ENCODE measurements at places on chromosomes 13 and 19.

DNA sequence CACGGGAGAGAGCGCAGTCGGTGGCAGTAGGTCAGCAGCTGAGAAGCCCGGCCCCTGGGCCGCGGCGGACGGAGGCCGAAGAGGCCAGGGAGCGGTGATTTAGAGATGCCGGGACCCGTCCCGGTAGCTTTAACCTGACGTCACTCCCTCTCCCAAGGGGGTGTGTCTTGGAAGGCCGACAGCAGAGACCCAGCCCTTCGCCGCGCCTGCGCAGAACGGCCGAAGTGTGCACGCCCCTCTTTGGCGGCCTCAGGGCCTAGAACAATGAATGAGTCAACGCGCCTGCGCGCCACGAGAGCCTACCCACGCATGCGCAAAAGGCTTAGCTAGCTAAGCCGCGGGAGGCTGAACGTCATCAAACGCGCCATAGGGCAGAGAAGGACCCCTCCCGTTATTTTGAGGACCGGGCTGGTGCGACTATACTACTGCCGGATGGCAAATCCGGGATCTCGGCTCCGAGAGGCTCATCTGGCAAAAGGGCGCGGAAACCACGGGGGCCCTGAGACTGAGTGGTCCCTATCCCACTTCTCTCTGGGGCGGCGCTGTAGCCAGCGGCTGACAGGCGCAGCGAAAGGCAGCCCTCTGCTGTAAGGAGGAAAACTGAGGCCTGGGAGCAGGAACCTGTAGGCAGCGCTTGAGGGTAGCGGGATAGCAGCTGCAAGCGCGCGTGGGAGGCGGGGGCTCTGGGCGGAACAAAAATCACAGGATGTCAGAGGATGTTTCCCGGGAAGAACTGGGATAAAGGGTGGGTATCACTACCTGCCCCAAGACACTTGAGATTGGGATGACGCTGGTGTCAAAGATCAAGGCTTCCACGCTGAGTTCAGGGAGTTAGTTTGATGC is at the start of the genes IRGQ and ZNF576:
Gene IRGQ (minus strand): TSS at position 136 of the 843 bp plus-strand sequence. CDS start 796 bp downstream, outside the sequence.
Gene ZNF576 (plus strand): TSS at position 597 of the 843 bp plus-strand sequence. CDS start 514 bp downstream, outside the sequence.
- peak; percentile 100 for DNase-seq

DNA sequence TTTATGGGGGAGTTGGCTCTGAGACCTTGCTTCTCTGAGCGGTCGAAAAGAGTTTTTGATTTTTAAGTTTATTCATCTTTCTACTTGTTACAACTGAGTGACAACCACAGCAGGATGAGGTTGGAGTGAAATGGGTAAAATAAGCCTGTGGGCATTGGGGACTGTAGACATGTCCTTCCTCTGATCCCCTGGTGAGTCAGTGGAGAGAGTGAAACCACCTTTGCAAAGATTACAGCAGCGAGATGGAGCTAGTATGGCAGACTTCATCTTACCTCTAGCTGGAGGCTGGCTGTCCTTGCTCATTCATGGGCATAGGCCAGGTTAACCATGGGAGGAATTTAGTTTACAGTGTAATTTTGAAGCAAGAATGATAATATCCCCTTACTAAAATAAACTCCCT is 30.9 kb upstream of the PSG9 start:
- no peak for DNase-seq

DNA sequence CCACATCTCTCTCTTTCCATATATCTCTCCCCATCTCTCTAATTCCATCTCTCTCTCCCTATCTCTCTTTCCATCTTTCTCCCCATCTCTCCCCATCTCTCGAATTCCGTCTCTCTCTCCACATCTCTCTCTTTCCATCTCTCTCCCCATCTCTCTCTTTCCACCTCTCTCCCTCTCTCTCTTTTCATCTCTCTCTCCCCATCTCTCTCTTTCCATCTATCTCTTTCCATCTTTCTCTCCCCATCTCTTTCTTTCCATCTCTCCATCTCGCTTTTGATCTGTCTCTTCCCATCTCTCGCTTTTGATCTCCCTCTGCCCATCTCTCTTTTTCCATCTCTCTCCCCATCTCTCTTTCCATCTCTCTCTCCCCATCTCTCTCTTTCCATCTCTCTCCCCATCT is 25.6 kb downstream of the ADGRE3 start:
- DNase-seq, result no peak

DNA sequence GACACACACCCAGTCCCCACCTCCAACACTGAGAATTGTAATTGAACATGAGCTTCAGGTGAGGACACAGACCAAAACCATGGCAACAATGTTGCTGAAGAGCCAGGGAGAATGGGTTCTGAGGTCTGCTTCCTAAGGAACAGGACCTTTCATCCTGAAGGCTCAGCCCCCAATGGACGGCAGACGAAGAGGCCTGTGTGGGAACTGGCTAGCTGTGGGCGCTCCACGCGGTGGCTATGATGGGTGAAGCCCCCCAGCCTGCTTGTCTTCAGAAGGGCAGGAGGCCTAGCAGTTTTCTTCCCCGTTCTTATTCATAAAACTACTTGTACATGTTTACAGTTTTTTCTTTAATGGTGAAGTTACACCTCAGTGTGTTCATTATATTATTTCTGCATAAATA is 136.1 kb upstream of the SPACA7 start:
- no peak for DNase-seq

GRCh38 chr19:23801803-23802202 is 43.1 kb upstream of the ZNF681 start:
- DNase-seq, result no peak

DNA sequence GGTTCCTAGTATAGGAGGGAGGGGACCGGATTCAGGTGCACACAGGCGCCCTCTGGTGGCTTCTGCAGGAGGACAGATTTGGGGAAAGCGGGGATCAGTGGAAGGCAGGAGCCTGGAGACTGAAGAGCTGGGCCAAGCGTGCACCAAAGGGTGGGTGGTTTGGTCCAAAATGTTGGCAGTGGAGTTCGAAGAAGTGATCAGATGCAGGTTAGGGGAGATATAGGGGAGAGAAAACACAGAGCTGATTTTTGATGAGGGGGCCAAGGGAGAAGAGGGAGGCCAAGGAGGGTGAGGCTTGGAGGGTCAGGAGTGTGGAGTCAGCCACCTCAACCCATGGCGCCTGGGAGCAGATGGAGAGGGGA is 6.8 kb upstream of the CARM1 start:
- peak; percentile 92 for DNase-seq

DNA sequence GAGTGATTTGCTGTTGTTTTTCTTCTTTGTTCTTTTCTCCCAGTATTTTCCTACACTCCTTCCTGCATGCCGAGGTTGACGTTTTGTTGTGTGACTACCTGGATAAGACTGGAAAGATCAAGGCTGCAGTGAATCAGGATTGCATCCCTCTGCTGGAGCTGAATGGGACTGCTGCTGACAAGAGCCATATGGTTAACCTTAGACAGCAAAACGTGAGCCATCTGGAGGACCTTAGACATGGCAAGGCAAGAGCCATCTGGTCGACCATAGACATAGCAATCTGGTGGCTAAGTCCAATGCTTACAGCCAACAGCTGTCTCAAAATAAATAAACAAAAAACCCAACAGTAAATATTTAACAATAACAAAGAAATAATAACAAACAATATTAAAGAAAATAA is 42.6 kb upstream of the ZNF91 start:
- no peak for DNase-seq

DNA sequence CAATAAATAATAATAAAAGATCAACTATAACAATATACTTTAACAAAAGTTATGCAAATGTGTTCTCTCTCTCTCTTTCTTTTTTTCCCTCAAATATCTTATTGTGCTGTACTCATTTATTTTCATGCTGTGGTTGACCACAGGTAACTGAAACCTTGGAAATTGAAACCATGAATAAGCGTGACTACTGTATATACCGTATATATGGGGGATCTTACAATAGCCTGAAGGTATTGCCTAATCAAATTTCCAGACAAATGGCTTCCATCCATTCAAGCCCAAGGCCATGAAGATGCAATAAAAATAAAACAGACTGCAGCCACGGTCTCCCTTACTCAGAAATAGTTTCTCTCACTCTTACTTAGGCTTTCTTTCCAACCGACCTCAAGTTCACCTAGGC is 98.3 kb downstream of the SLITRK6 start:
- DNase-seq, result no peak

GRCh38 chr19:24074720-24075454 is 12.1 kb upstream of the ZNF254 start:
- DNase-seq, result no peak

- DNase-seq, result no peak
Observed at GRCh38 chr13:75303263-75303662, 178.7 kb downstream of the TBC1D4 start.

- no peak for DNase-seq
Observed at GRCh38 chr13:101554420-101555125, 102.1 kb downstream of the ITGBL1 start.

DNA sequence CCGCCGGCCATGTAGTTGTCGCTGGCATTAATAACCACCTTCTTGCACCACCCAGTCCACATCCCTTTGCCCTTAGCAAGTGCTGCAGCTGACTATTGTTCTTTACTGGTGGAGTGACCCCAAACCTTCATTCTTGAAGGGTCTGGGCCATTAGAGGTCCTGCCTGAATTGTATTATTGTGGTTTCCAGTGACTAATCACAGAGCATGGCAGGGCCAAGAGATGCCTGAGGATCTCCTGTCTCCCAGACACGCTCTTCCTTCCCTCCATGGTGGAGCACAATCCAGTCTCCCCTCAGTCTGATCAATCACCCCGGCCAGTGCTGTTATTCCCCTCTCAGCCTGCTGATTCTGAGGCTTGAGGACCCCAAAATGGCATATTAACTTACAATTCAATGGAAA is 39.0 kb downstream of the C1QTNF9 start:
- DNase-seq, result no peak

DNA sequence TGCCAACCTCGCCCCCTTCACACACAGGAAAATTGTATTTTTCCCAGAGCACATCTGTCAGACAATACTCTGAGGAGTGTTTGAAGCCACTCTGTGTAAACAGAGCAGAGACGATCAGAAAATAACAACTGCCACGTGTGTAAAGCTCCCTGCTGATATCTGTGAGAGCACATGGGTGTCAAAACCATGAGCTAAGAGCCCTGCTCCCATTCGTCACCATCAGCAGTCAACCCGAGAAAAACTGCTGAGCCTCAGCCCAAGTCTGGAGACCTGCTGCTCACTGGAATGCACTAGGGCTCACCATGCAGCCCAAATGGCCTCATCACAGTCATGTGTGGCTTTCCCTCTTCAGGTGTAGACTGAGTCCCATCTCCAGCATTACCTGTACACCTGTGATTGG is 304.1 kb downstream of the FGF14 start:
- no peak for DNase-seq

GRCh38 chr19:29897466-29897865 is 44.6 kb upstream of the URI1 start:
- DNase-seq, result no peak

DNA sequence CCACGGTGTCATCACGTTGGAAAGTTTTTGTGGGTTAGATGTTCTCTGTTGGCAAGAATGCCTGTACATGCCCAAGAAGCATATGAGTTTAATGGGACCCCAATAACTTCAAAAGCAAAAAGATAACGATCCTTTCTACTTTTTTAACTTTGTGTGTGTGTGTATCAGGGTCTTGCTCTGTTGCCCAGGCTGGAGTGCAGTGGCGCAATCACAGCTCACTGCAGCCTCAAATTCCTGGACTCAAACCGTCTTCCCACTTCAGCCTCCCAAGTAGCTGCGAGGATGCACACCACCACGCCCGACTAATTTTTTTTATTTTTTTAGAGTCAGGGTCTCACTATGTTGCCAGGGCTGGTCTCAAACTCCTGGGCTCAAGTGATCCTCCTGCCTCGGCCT is 34.3 kb upstream of the TPM4 start:
- DNase-seq, result no peak

- no peak for DNase-seq
Observed at GRCh38 chr19:39596911-39597310, 5.4 kb upstream of the LGALS13 start.

- DNase-seq, result no peak
Observed at GRCh38 chr13:27978301-27978968, 9.3 kb upstream of the CDX2 start.

DNA sequence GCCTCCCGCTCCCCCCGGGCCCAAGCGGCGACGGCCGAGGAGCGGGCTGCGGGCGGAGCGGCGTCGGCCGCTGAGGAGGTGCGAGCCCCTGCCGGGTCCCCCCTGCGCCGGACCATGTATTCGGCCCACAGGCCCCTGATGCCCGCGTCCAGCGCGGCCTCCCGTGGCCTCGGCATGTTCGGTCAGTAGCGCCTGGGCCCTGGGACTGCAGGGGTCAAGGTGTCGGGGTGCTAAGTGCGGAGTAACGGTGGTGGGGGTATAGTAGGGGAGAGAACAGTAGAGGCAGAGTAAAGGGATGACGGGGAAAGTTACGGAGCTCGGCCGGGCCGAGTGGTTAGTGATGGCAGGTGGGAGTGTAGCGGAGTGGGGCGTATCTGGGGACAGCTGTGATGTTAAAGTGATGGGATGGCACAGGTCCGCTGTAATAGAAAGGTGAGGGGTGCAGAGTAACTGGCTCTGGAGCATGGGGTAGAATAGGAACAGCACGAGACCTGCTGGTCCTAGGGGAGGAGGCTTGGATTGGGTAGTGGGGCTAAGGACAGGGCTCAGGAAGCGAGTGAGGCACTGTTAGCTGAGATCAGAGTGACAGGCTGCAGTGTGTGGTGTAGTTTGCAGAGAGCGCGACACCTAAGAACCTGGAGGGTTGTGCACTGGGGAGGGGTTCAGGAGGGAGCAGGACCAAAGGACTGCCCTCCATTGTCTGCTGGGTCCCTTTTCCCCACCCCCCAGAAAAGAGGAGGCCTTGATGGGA is 15.7 kb downstream of the CIC start:
- DNase-seq, result peak; percentile 75

DNA sequence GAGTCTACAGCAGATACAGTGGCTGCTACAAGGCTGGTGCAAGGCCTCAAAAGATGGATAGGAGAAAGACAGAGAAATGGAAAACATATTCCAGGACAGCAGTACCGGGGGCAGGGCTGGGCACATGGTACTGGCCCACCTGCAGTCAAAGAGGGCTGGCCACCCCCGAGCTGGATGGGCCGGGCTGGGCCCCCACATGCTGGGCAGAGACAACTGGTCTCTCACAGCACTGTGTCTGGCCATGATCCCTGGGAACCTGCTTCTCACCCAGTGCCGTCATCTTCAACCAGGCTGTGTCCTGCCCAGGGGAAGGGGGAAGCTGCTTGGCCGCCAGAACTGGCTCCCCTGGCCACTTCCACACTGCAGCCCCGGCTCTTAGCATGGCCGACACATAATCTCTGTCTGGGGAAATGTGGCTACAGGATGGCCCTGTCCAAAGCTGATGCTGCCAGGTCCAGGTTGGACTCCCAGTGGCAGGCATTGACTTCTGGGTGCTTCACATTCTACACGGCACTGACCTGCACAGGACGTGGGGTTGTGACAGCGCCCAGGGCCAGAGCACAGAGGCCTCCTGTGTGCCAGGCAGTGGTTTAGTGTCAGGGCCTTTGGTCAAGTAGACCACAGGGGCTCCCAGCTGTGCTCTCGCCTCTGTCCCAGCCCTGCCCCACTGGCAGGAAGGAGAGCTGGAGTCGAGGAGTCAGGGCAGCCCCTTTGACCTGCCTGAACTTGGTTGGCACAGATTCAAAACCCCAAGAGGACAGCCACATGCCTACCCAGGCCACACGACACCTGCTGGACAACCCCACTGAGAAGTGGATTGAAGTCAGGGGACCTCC is 21.7 kb downstream of the PEPD start:
- no peak for DNase-seq
